ENCODE measurements at places on chromosomes 6 and 20.

DNA sequence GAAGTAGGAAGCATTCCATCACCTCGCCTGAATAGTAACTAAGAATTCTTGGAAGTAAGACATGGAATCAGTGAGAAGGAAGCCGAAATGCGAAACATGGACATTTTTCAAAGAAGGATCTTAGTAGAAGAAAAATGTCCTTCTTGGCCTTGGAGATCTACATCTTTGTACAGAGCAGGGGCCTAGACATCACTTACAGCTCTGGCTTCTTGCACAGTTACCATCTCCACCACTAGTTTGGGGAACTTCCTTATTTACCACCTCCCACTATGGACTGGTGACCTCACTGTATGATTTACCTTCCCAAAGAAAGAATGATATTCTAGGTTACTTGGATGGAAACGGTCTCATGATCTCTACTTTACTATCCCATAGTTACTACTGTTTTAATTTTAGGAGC lies 15.7 kb downstream of the CASS4 start:
- DNase-seq = no peak

DNA sequence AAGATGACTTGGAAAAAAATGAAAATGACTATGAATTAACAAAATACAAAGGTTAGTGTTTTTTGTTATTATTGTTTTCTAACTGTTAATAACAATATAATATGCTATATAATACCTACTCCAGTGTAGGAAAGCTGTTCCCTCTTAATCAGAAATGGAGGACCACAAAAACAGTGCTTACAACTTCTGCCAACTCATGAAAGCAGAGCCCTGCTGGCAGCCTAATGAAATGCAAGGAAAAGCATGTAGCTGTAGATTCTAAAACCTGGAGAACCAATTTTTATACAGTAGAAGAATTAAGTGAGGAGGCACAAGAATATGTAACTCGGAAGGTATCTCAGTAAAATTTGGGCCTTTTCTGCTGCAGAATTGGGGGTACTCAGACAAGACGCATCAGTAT lies 29.4 kb downstream of the PHIP start:
- DNase-seq = no peak

- no peak for DNase-seq
These were observed 70.4 kb upstream of the SIRPA start for GRCh38 chr20:1824834-1825233.

GRCh38 chr6:22956029-22956681 lies 386.8 kb downstream of the HDGFL1 start:
- no peak for DNase-seq

- DNase-seq = no peak
These were observed 4.1 kb upstream of the TPD52L1 start for GRCh38 chr6:125149256-125150144.
